ENCODE measurements at places on chromosomes 6 and 20.

GRCh38 chr6:34115403-34115795 lies 30.5 kb downstream of the GRM4 start:
- no peak for DNase-seq

DNA sequence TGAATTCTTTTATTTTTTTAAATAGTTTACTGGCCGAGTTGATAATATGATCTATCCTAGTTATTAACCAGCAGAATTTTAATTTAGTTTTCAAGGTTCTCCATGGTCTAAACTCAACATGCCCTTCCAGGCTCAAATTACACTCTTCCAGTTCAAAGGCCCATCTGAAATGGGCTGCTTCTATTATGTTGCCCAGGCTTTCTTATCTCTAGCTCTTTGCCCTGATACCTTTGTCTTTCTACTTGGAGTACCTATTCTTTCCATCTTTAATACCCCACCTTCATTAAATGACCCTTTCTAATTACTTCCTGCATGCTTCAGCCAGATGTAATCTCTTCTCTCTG lies 541.2 kb upstream of the FLRT3 start:
- no peak for DNase-seq

GRCh38 chr20:3074812-3075211 lies 3.4 kb downstream of the OXT start:
- no peak for DNase-seq

DNA sequence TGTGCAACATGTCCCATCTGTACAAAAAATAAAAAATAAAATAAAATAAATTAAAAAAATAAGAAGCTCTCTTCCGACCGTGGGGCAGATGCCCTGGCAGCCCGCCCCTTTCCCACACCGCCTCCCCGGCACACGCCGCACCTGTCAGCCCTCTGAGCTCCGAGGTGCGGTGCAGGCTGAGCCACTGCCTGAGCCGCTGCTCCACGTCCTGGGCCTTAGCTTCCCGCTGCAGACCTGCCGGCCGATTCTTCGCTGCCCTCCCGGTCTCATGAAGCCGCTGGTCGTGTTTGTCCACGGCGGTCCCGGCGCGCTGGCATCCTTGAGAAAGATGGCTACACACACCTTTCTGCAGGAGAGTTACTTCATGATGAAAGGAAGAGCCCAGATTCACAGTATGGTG lies 10.7 kb upstream of the CLPSL2 start:
- no peak for DNase-seq

DNA sequence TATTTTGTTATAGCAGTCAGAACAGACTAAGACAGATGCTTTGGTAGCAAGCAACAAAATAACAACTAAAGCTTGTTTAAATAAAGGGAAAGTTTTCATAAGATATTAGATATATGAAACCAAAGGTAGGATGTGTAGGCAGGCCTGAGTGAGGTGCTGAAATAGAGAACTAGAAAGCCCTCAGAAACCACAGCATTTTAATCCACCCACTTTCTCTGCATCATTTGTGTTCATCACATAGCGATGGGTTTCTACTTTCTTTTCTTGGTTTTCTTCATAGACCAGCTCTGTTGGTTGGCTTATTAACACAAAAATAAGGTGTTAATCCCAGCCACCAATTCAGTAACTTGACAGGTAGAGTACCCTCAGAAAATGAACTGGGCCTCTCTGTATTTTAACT lies 58.6 kb downstream of the RPS12 start:
- no peak for DNase-seq

- DNase-seq: no peak
Observed at GRCh38 chr6:65116326-65116725, 590.7 kb downstream of the EYS start.

All from T-helper 17 cell (primary cell).